NCI-H187 (cell line): ENCODE measurements at places on chromosomes 3 and 15.

- no peak for DNase-seq
Observed at GRCh38 chr3:11206316-11206715, 52.0 kb downstream of the HRH1 start.

GRCh38 chr15:98169551-98169950 lies 209.0 kb downstream of the ARRDC4 start:
- DNase-seq = no peak

- no peak for DNase-seq
Observed at GRCh38 chr3:146314871-146315270, 64.0 kb upstream of the PLSCR4 start.

- no peak for DNase-seq
Observed at GRCh38 chr3:55453886-55454496, 33.1 kb downstream of the WNT5A start.

DNA sequence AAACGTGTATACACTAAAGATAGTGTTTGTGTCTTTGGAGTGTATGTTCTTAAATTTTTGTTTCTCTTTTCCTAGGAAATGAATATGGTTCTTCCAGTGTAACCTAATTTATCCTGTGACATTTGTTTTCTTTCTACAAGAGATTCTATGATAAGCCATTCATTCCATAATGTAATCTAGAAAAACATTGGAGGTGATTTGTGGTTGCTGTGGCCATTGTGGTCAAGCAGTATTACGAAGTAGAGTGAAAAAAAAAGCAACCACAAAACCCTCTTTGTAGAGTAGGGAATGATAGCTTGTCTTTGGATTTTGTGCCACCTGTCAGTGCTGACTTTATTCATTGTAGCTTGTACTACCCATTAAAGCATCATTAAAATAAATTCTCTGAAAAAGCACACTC lies 1209.6 kb downstream of the ZPLD1 start:
- no peak for DNase-seq
